IMR-90 (cell line): ENCODE measurements at places on chromosomes 12 and 14.

- DNase-seq, result no peak
Measured at GRCh38 chr12:79732638-79733037, 41.9 kb upstream of the PAWR start.

DNA sequence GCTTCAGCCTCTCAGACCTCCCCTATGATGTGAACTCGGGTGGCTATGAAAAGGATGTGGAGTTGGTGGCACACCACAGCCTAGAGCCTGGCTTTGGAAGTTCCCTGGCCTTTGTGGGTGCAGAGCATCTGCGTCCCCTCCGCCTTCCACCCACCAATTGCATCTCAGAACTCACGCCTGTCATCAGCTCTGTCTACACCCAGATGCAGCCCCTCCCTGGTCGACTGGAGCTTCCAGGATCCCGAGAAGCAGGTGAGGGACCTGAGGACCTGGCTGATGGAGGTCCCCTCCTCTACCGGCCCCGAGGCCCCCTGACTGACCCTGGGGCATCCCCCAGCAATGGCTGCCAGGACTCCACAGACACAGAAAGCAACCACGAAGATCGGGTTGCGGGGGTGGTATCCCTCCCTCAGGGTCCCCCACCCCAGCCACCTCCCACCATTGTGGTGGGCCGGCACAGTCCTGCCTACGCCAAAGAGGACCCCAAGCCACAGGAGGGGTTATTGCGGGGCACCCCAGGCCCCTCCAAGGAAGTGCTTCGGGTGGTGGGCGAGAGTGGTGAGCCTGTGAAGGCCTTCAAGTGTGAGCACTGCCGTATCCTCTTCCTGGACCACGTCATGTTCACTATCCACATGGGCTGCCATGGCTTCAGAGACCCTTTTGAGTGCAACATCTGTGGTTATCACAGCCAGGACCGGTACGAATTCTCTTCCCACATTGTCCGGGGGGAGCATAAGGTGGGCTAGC, 7.0 kb upstream of the RPS26 start:
- no peak for DNase-seq

DNA sequence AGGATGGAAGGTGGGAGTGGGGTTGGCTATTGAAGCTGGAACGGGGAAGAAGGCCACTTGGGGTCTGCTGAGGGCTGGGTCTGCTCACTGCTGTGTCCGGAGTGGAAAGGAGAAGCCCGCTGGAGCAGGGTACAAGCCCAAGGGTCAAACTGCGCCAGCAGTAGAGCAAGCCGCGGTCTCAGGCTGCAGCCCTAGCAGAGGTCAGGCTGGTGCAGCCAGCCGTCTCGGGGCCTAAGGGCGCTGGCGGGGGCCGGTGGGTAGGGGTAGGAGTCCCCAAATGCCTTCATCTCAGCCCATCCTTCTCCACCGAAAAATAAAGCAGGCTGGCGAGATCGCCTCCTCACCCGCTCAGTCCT, 718 bp upstream of the JDP2 start:
- no peak for DNase-seq

DNA sequence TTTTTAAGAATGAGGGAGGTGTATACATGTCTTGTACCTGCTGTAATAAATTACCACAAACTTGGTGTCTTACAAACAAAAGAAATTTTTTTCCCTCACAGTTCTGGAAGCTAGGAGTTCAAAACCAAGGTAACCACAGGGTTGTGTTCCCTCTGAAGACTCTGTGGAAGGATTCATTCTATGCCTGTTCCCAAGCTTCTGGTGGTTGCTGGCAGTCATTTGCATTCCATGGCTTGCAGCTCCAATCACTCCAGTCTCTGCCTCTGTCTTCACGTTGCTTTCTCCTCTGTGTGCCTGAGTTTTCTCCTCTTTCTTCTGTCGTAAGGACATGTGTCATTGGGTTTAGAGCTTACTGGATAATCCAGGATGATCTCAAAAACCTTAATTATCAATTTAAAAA, 15.4 kb upstream of the ZNF641 start:
- DNase-seq, result no peak

GRCh38 chr14:74566174-74567141, 45.6 kb downstream of the LTBP2 start:
- no peak for DNase-seq

DNA sequence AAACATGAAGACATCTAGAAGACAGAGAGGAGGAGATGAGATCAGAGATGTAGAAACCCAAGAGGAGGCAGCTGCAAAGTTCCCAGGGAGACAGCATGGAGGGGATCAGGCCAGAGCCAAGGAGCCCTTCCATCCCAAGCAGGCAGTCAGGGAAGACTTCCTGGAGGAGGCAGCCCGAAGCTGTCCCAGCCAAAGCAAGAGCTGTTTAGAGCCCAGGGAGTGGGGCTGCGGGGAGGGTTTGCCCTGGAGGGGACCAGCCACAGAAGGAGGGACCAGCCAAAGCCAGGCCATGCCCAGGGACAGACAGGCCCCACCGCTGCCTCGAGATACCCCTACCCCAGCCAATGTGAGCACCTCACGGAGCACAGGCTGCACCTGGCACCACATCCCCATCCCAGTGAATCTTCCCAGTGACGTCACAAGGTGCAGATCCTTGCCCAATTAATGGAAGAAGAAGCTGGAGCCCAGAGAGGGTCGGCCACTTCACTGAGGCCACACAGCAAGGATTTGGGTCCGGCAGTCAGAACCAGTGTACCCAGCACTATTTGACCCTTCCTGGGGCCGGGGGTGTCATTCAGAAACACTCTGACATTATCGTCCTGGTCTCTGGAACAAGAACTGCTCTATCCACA, 14.1 kb upstream of the DIO3 start:
- DNase-seq, result no peak

DNA sequence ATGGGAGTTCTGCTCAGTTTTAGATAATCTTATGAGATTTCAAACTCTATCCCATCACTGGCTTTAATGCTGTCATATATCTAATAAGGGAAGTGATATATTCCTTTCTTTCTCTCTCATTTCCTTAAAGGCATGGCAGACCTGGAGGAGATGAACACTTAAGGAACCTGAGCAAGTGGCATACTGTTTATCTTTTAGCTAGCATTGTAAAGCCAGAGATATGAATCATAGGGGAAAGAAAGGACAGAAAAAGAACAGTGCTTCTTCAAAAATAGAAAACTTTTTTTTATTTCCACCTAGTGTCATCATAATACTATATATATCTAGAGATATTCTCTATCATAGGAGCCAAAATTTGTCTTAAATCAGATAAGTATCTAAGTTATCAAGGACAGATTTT, 68.3 kb upstream of the PSMA6 start:
- peak; percentile 43 for DNase-seq

- no peak for DNase-seq
Measured at GRCh38 chr12:91171476-91171875, 11.1 kb downstream of the DCN start.

DNA sequence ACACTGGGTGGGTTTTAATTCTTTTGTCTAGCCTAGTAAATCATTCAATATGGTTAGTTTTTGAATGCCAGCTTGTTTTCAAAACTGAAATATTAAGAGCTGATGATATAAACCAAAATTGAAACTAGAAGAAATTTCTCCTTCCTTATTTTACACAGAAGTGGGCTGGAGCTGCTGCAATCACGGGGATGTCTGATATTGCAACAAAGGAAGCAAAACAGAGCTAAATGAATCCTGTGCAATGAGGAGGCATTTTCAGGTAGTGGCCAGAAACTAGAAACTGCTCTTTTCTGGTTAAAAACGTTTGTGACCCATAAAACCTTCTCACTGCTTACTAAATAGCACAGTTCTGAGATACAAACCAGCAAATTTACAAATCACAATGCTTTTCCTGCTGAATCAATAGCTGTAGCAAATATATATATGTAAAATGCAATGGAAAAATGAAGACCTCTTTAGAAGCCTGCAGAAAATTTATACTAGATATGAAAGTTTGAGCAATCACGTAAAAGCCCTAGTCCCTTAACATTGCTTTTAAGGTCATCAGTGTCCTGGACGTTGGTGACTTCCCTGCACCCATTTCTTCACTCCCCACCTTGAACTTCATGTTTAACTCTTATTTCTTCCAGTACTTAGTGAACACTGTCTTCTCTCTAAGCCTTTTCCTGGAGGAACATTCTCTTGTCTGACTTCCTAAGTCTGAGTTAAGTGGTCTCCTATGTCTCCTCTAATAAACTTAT, 15.9 kb upstream of the LRRK2 start:
- DNase-seq, result no peak

DNA sequence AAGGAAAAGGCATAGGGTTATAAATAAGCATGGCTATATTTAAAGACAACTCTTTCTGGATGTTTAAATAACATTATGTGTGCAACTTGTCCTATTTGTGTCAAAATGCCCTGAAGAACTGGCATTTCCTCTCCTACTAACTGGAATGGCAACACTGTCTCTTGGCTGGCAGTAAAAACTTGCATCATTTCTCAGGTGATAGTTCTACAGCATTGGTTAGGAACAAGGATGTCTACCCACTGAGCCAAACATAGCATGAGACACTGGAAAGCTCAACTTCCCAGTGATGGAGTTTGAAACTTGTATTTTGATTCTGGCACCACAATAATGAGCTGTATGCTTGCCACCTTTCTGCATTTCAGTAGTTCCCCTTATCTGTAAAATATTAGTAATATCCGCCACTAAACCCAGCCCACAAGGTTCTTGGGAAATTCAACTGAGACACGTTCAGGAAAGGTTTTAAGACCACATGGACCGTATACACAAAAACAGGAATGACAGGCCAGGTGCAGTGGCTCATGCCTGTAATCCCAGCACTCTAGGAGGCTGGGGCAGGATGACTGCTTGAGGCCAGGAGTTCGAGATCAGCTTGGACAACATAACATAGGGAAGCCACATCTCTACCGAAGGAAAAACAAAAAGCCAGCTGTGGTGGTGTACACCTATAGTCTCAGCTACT, 5.1 kb downstream of the SLC38A2 start:
- DNase-seq, result no peak

- no peak for DNase-seq
Measured at GRCh38 chr12:90331821-90332220, 623.2 kb downstream of the CCER1 start.

DNA sequence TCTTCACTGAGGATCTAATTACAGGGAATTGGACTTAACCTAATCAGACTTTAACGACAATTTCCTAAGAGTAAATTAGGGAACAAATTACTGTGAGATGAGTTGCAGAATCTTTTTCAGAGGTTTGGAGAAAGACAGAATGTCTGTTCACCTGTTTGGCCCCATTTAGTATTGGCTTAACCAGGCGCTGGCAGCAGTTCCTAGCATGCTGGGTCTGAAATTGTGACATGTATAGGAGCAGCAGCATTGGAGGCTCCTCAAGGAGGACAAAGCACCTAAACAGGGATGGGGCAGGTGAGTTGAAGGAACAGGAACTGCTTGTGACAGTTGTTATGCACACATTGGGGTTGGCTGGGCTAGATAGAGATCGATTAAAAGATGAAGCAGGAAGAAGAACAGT, 51.0 kb downstream of the KCNMB4 start:
- no peak for DNase-seq

DNA sequence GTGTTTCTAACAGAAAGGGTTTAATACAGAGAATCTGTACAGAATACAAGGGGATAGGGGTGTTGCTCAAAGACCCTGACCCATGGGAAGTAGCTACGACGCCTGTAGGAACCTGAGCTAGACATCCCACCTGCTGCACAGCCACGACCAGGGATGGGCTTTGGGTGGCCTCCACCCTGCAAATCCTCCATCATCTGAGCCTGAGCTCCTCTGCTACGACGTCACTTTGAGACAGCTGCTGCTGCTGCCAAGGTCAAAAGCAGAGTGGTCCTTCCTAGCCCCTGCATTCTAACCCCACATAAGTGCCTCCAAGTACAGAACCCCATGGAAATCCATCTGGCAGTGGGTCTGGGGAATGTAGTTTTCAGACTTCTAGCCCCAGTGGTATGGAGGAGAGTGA, 43.8 kb downstream of the JAG2 start:
- DNase-seq, result no peak

- no peak for DNase-seq
Measured at GRCh38 chr12:114293571-114294302, 112.2 kb downstream of the TBX5 start.

- peak; percentile 72 for DNase-seq
Measured at GRCh38 chr12:40010899-40011774, 94.7 kb downstream of the SLC2A13 start.

DNA sequence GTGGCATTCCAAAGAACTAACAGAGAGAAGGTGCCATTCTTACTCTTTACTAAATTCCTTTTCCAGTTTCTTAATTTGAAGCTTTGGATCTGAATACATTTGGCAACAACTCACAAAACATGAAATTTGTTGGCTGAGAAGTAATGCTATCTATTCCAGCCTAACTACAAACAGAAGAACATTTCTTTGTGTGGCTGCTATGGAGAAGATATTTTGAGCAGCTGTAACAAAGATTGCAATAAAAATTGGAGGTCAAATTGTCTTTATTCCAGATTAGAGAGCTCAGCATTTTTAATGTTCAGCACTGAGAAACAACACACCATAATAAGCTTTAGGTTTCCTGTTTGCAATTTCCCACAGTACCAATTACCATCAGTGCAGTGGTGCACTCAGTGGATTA, 835.8 kb upstream of the FLRT2 start:
- DNase-seq, result no peak

GRCh38 chr14:100275214-100275613, 31.0 kb downstream of the SLC25A29 start:
- no peak for DNase-seq

DNA sequence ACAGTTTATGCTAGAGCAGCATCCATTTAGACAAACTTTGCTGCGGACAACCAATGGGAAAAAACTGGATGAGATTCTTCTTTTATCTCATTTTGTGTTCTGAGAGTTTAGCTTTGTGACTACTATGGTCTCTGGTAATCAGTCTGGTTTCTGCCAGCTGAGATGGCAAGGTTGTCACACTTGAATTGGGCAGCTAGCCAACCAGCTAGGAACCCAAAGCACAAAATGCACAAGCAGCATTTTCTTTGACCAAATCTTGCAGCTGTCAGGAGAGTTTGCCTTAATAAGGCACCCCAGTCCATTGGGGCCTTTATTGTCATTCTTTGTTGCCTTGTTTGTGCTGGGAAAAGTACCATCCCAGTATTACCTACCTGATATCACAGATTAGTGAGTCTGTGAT, 34.0 kb upstream of the ETV6 start:
- DNase-seq, result no peak

- no peak for DNase-seq
Measured at GRCh38 chr12:3045494-3045893, 31.7 kb upstream of the TSPAN9 start.

DNA sequence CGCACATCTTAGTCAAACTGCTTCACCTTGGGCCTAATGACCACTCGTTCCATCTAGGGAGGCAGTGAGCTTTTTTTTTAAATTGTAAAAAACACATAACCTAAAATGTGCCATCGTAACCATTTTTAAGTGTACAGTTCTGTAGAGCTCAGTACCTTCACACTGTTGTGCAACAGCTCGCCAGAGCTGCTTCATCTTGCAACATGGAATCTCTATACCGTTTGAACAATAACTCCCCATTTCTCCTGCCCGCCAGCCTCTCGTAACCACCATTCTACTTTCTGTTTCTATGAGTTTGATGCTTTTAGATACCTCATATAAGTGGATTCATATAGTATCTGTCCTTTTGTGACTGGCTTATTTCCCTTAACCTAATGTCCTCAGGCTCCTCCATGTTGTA, 196.2 kb downstream of the CHST11 start:
- DNase-seq, result no peak
